ENCODE measurements at places on chromosomes 6 and 20.

DNA sequence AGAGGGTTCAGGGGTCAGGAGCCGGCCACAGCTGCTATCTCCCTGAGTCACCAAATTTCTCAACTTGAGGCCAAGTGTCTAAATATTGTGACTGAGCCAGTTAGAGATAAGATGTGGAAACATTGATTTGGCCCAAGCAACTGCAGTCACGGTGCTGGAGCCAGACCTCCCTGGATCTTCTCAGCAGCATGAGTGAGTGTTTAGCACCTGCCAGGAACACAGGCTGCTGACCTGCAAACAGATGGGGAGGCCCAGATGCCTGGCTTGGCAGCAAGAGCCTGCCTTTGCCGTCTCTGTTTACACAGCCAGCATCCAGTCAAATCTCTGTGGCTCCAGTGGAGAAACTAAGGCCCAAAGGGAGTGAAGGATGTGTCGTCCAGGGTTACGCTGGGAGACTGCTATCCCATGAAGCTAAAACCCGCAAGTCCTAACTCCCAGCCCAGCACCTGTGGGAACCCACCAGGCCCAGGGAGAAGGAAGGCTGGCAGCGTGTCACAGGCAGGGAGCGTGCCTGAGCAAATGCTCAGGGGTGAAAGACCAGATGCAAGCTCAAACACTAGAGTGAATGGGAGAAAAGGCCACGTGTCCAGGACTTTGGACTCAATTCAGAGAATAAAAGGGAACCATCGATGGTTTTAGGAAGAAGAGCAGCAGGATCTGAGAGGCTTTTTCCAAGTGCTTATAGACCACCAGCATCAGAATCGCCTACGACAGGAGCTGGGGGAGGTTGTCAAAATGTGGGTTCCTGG lies 15.9 kb upstream of the PTGIS start:
- DNase-seq, result no peak

- DNase-seq, result peak; percentile 14
Measured at GRCh38 chr6:127484212-127484863, 25.1 kb upstream of the KIAA0408 start.

DNA sequence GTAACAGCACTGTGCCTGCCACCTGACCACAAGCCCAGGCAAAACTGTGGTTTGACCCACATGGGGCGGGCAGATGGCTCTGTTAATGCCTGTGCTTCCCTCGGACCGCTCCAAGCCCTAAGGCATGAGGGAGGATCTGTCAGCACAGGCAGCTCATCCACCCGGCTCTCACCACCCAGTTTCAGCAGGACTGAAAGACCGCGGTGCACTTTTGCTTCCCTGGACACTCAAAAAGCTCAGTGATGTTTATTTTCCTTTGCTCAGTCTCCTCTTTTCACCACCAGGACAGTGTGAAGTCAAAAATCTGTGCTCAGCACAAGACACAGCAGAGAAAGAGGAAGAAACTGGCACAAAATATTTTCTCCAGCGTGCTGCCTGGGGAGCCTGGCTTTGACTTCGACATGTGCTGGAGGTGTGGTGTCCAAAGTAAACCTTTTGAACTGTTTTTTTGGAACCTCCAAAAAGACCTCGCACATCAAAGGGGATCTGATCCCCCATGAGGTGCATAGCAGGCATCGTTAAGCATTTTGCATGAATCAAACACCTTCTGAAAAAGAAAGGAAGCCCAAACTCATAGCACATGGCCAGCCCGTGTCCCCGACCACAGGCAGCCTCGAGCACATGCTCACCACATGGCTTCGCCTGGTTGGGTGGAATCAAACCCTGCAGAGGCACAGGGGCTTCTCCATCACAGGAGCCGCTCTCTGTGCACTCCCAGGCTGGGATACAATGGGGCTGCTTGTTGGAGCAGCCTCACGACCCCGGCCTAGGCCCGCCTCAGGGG lies 441.7 kb upstream of the JARID2 start:
- DNase-seq, result no peak

DNA sequence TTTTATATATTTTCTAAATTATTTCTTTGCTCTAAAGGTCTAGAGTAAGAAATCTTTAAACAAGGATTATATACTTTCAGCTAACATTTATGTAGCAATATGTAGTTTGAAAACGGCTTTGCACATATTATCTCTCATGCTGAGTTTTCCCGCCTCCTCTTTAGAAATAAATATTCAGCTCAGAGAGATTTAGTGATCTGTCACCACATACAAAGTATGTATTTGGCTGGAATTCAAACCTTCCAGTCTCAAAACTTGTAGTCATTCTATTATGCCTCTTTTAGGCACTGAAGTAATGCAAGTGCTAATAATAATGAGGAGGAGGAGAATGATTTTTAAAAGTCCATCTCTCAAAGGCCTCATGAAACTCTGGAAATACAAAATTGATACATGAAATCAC lies 525.0 kb downstream of the GRIK2 start:
- no peak for DNase-seq

DNA sequence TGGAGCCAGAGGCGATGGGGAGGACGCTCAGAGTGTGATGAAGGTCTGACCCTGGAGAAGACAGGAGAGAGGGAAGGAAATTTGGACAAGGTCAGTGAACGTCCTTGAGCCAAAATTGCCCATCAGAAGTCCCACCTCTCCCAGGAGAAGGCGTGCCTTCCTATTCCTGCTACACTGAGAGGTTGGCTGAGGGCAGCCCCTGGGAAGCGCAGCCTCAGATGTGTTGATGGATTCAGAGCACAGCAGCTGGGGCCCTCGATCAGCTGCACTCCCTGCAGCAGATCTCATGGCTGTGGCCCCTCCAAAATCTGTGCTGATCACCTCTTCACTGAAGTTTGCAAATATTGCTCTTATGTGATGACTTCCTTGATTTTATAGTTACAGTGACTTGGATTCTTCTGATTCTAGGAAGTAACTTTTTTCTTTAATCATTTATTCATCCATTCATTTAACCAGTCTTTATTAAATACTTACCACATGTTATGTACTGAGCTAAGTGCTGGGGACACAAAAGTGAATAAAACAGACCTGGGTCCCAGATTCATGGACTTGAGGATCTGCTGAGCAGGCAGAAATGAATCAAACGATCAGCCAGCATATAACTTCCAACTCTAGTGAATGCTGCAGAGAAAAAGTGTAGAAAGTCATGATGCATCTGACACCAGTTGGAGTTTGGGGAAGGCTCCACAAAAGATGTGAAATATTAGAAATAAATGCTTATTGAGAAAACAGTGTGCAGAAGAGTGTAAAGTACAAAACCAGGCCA lies 69.6 kb upstream of the ARMC2 start:
- DNase-seq, result no peak

- no peak for DNase-seq
Measured at GRCh38 chr20:7540018-7540417, 400.2 kb downstream of the HAO1 start.

DNA sequence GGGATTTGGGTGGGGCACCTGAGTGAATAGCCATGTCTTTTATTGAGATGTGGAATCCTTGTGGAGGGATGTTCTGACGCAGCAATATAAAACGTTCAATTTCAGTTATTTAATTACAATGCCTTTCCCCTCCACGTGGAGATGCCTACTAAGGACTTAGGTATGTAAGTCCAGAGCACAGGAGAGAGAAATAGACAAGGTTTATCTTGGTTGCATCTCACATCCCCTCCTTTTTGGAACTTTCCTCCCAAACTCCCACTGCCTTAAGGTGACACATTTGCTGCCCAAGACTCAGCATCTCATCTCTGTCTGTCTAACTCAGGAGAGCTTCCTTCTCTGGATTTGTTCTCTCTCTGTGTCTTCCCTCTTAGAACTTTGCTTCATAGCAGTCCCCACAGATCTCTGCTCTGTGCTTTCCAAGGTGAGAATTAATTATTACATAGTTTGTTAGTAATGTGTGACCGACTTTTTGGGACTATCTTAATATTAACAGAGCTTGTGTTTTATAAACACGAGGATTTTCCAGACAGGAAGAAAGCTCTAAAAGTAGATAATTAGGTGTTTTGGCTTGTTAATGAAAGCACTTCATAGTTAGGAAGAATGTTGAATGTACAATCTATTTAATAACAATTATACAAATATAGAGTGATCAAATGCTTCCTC lies 52.6 kb downstream of the COL19A1 start:
- no peak for DNase-seq

- peak; percentile 41 for DNase-seq
Measured at GRCh38 chr6:79713701-79714322, 82.7 kb downstream of the SH3BGRL2 start.

DNA sequence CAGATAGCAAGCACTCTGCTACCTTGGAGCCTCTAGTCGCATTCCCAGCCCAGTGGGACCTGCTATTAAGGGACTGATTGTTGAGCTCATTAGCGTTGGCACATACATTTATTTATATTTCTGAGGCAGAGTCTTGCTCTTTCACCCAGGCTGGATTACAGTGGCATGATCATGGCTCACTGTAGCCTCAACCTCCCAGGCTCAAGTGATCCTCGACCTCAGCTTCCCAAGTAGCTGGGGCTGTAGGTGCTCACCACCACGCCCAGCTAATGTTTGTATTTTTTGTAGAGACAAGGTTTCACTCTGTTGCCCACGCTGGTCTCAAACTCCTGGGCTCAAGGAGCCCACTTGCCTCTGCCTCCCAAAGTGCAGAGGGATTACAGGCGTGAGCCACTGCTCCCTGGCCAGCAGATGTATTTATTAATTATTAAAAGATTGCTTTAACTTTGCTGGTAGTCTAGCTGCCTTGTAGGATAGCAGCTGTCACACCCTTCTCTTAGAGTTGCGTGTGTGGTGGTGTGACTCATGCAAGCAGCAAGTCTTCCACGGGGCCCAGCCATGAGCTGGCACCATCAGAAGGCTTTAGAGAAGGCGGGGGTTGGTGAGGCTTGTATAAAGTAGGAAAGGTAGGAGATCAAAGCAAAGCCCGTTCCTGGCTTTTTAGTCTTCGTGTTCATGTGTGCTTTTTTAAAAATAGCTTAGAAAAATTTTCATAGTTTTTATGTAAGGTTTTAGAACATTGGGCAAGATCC lies 16.5 kb downstream of the ACTR5 start:
- DNase-seq, result peak; percentile 74

GRCh38 chr6:73801652-73802268 lies 105.8 kb downstream of the CD109 start:
- DNase-seq, result no peak

GRCh38 chr6:3884007-3884745 lies 35.0 kb downstream of the FAM50B start:
- no peak for DNase-seq

DNA sequence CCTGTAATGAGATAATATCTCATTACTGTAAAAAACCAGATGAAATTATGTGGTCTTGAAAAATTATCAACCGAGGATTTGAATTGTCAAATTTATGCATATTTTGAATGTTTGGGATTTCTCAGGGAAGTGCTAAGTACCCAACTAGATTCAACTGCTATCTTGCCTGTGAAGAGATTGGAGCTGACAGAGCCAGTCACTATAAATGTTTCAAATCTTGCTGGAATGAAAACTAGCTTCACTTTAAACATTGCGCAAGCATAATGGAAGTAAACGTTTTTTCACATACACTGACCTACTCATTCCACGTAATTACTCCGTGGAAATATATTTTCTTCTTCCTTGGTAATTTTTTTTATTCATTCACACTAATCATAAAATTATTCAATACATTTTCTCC lies 46.7 kb downstream of the TMEM170B start:
- no peak for DNase-seq

- no peak for DNase-seq
Measured at GRCh38 chr20:49785852-49786175, 26.8 kb upstream of the SLC9A8 start.

- DNase-seq, result peak; percentile 27
Measured at GRCh38 chr6:16683641-16684194, 77.5 kb downstream of the ATXN1 start.

- no peak for DNase-seq
Measured at GRCh38 chr20:11267131-11267761, 593.4 kb upstream of the JAG1 start.

GRCh38 chr6:11921751-11922150 lies 90.4 kb upstream of the HIVEP1 start:
- DNase-seq, result no peak

- DNase-seq, result no peak
Measured at GRCh38 chr6:33813990-33814985, 10.5 kb upstream of the MLN start.

DNA sequence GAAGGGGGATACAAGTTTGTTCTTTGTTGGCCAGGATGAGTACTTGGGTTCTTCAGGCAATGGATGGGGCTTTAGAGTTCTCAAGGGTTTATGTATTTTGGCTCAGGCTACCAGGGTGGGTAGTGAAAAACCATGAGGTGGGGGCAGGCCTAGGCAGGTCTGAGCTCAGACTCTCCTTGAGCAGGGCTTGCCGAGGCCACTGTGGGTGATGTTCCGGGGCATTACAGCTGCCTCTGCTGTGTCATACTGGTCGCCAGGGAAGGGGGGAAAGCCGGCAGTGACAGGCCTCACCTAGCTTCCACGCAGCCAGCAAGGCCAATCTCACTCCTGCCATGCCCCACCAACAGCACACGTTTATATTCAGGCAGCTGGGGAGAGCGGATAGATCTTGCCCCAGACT lies 79.6 kb downstream of the BCKDHB start:
- no peak for DNase-seq

DNA sequence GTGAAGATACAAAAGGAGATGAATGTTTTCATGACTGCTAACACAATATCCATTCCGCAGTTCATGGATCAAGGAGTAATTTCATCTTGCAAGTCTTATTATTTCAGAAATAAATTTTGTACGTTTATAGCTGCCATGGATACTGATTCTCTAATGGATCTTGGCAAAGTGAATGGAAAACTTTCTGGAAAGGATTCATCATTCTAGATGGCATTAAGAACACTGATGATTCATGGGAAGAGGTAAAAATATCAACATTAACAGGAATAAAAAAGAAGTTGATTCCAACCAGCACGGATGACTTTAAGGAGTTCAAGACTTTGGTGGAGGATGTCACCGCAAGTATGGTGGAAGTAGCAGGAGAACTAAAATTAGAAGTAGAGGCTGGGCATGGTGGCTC lies 2.8 kb downstream of the HUS1B start:
- DNase-seq, result no peak

DNA sequence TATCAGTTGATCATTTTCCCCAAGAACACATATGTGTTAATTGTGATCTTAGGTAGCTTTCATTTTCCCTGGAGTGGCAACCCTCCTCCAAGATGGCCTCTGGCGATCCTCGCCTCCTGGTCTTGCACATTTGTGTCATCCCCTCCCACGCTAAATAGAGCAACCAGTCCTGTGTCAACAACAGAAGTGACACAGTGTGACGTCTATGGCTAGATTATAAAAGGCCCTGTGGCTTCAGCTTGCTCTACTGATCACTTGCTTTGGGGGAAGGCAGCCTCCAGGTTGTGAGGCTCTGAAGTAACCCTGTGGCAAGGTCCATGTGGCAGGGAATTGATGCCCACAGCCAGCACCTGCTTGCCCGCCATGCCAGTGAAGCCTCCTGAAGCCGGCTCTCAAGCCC lies 30.6 kb upstream of the PPP1R14C start:
- no peak for DNase-seq

- DNase-seq, result no peak
Measured at GRCh38 chr6:143111443-143111842, 50.8 kb downstream of the AIG1 start.

DNA sequence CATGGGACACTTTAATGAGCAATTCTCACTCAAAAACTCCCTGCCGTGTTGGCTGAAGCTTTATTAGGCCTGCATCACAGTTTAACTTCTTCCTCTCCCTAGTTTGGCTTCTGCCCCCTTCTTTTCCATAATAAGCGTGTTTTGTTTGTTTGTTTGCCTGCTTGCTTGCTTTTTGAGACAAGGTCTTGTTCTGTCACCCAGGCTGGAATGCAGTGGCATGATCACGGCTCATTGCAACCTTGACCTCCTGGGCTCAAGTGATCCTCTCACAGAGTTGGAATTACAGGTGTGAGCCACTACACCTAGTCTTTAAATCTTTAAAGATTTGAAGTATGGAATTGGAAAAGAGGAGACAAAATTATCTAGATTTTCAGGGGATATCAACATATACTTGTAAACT lies 25.4 kb upstream of the DNAAF9 start:
- DNase-seq, result no peak
